ENCODE measurements at places on chromosomes 12 and 14. TPM values are rescaled to one million over a fixed set of nuclear protein-coding genes. Genes with fewer than 3 reads are reported as not detected.

MON2 gene
- 17.0 TPM for polyA plus RNA-seq

RHEBL1 gene
- polyA plus RNA-seq: 0.50 TPM

ANKRD33 gene
- polyA plus RNA-seq: not detected

IAPP gene
- polyA plus RNA-seq: not detected

SCN8A gene
- polyA plus RNA-seq: not detected

CLEC14A gene
- not detected for polyA plus RNA-seq

KRT85 gene
- not detected for polyA plus RNA-seq

NCKAP5L gene
- polyA plus RNA-seq: 3.7 TPM

BICDL1 gene
- polyA plus RNA-seq: not detected

NEUROD4 gene
- not detected for polyA plus RNA-seq

ZNF385A gene
- 78.3 TPM for polyA plus RNA-seq

SIX6 gene
- not detected for polyA plus RNA-seq

OR6C2 gene
- polyA plus RNA-seq: 0.18 TPM

KRT77 gene
- not detected for polyA plus RNA-seq

LRRIQ1 gene
- polyA plus RNA-seq: not detected

TPH2 gene
- polyA plus RNA-seq: not detected

OR6C65 gene
- not detected for polyA plus RNA-seq

RTN1 gene
- 40.2 TPM for polyA plus RNA-seq

KRT6C gene
- not detected for polyA plus RNA-seq

TAS2R30 gene
- 0.05 TPM for polyA plus RNA-seq

INSM2 gene
- polyA plus RNA-seq: not detected

ZNF891 gene
- 0.14 TPM for polyA plus RNA-seq

HSP90B1 gene
- polyA plus RNA-seq: 177 TPM

FAM222A gene
- not detected for polyA plus RNA-seq

CHFR gene
- polyA plus RNA-seq: 28.0 TPM

PPP1R1A gene
- not detected for polyA plus RNA-seq

FGD4 gene
- 34.4 TPM for polyA plus RNA-seq

CARMIL3 gene
- polyA plus RNA-seq: 1.0 TPM

KLRC2 gene
- polyA plus RNA-seq: not detected

OR6S1 gene
- polyA plus RNA-seq: not detected

BBOF1 gene
- polyA plus RNA-seq: not detected

PCK2 gene
- 29.9 TPM for polyA plus RNA-seq

POLE2 gene
- 0.57 TPM for polyA plus RNA-seq

SLC6A12 gene
- 8.0 TPM for polyA plus RNA-seq

GTF2H3 gene
- polyA plus RNA-seq: 21.7 TPM

KLHDC1 gene
- polyA plus RNA-seq: 0.28 TPM

WNT1 gene
- polyA plus RNA-seq: not detected
